ENCODE measurements at places on chromosomes 7 and 10.

DNA sequence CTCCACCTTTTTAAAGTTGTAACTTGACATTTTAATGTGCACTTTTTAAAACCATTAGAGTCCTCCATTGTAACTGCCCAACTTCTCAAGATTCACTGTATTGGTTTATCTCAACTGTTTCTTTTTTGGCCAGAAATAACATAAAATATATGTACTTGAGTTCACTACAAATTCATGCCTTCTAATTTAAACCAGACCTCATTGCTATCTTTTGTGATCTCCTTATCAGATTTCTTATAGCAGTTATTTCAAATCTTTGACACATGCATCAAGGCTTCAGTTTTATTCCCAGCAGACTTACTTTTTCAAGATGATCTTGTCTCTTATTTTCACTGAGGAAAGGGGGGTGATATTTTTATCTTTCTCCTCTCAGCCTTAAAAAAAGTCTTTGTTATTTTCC is 154.3 kb downstream of the PHF14 start:
- no peak for DNase-seq

DNA sequence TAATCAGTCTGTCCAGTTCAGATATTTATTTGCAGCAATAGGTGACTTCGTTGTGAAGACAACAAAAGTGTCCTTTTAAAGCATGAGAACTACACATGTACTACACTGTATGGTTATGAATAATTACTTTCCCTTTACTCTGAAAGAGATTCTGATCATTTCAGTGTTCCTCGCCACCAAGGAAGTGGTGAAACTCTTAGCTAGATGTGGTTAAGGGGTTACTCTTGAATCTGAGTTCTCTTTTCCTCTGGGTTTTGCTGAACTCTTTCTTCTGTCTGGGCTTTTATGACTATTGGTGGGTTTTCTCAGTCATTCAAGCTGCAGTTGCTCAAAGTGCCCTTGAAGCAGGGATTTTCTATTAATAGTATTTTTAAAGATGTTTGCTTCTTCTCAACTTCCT is 127.9 kb upstream of the SEM1 start:
- no peak for DNase-seq

DNA sequence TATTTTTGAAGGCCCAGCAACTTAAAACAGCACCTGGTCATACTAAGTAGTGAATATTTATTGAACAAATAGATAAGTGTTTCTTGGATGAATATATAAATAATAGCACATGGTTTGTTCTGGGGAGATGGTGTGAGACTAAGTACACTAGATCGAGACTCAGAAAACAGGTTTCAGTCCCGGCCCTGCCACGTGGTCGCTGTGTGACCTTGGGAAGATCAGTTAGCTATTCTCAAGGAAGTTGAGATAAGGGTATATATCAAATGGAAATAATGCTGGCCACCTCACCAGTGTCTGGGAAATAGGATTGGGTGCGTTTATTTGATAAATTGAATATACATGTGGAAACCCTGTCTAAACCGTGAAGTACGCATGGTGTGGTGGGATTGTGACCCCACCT is 354.6 kb downstream of the SDK1 start:
- DNase-seq = no peak

- no peak for DNase-seq
Observed at GRCh38 chr10:119525116-119525515, 17.4 kb downstream of the RGS10 start.

GRCh38 chr7:111041577-111041976 is 49.4 kb upstream of the LRRN3 start:
- no peak for DNase-seq

- DNase-seq = peak; percentile 75
Observed at GRCh38 chr10:3068201-3068967, 1.0 kb downstream of the PFKP start.

GRCh38 chr10:51082857-51083256 is 8.6 kb downstream of the PRKG1 start:
- DNase-seq = no peak

DNA sequence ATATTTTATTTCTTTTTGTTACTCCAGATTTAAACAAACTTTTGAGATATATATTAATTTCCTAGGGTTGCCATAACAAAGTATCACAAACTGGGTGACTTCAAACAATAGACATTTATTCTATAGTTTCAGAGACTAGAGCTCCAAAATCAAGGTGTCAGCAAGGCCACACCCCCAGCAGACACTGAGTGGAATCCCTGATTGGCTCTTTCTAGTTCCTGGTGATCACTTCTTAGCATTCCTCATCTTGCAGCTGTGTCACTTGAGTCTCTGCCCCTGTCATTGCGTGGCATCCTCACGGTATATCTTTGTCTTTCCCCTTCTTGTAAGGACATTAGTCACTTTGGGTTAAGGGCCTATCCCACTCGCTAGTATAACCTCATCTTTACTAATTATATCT is 7.6 kb upstream of the SLC26A3 start:
- peak; percentile 6 for DNase-seq

GRCh38 chr10:18238870-18239485 is 98.8 kb downstream of the CACNB2 start:
- no peak for DNase-seq

DNA sequence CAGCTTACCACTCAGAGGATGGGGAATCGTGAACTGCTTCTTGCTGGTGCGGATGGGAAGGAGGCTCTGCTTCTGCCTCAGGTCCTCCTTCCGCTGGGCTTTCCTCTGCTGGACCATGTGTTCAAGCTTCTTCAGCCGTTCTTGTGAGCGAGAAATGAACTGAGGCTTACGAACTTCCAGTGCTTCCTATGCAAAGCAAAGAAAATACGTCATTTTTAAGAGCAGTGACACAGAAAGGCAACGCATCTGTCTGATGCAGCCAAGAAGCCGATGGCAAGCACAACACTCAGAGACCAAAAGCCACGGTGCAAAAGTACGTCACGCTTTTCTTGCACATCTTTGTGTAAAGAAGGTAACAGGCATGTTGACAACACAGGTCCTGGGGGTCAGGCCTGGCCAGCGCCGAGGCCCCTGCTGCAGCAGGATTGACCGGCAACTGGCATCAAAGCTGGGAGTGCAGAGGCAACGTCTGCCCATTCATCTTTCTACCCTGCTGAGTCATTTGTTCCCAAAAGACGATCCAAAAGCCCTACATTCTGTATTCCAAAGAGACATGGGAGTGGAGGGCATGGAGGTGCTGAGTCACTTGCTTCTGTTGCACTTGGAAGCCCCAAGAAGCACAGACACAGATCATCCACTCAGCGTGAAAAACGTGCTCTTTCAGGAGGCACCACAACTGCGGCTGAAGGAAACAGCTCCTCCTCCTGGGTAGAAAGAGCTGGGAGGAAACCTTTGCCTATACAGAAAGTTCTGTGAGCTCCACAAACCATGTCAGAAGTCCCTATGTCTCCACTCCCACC is 71.0 kb upstream of the ADAM12 start:
- no peak for DNase-seq

DNA sequence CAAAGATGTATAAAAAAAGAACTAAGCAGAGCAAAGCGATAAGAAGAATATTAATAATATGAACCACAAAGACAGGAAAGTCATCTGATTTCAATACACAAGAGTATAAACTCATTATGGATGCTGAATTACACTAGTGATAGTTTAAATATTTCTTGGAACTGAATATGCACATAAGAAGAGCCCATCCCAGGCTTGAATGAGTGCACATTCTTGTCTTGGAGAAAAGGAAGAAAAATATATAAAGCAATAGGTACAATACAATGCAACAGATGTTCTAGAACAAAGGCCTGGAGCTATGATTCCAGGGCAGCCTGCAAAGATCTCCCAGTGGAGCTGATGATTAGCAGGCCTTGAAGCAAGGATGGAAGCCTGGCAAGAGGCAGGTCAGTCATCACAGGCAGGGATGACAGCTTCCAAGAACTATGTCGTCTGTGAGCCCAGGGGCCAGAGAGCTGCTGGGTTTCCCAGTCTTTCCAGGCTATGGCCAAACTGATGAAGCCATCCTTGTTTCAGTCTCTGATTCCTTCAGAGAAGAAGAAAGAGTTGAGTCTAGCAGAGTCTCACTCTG is 277.6 kb downstream of the KCNMA1 start:
- DNase-seq = no peak

DNA sequence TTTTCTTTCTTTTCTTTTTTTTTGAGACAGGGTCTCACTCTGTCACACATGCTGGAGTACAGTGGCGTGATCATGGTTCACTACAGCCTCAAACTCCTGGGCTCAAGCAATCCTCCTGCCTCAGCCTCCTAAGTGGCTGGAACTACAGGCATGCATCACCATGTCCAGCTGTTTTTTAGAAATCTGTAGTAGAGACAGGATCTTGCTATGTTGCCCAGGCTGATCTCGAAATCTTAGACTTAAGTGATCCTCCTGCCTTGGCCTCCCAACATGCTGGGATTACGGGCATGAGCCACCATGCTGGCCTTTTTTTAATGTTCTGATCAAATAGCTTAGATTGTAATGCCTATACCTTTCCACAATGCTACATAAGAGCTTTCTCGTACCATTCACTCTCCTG is 107.0 kb upstream of the KCTD7 start:
- no peak for DNase-seq

GRCh38 chr7:112452102-112452888 is 2.0 kb downstream of the IFRD1 start:
- DNase-seq = no peak

GRCh38 chr10:18279173-18279572 is 138.9 kb downstream of the CACNB2 start:
- no peak for DNase-seq

- no peak for DNase-seq
Observed at GRCh38 chr7:149373089-149373488, 87.8 kb downstream of the ZNF777 start.

GRCh38 chr7:26918241-26918640 is 53.9 kb upstream of the SKAP2 start:
- DNase-seq = no peak

- no peak for DNase-seq
Observed at GRCh38 chr10:43859016-43859525, 210.4 kb upstream of the ZNF32 start.

- no peak for DNase-seq
Observed at GRCh38 chr10:120583424-120584108, 126.5 kb downstream of the PLPP4 start.

GRCh38 chr7:131196803-131197202 is 130.9 kb upstream of the MKLN1 start:
- DNase-seq = no peak

- DNase-seq = no peak
Observed at GRCh38 chr7:21915140-21915539, 30.6 kb downstream of the CDCA7L start.

DNA sequence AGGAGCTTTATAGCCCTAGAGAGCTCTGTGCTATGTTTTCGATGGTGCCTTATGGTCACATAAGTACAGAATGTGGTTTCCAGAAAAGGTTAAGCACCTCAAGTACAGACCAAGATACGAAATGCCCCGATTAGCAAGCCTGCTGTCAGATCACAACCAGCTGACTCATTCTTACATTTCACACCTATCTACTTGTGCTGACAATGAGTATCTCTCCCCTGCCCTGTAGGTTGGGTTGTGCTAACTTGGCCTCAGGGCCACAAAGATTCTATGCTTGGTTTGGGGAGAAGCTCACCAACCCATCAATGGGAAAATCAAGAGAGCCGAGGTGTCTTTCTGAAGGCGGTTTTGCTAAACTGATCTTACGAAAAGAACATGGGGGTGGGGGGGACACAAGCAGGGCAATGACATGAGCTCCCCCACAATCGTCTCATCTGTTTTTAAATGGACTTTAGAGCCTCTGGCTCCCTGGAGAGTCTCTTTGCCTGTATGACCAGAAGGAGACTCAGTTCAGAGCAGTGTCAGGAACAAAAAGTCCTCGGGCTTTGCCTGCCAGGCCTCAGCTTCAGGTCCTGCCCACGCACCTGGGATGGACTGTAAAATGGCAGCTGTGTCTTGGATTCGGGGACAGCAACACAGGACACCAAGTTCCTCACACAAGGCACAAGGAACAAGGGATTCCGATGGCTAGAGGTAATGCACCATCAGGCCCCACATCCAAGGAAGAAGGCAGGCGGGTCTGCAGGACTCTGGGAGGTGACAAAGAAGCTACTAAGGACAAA is 55.1 kb downstream of the FAM53B start:
- peak; percentile 75 for DNase-seq

GRCh38 chr10:90916392-90917237 is 4.3 kb downstream of the ANKRD1 start:
- no peak for DNase-seq

- no peak for DNase-seq
Observed at GRCh38 chr10:43959364-43960134, 310.9 kb upstream of the ZNF32 start.

- DNase-seq = no peak
Observed at GRCh38 chr7:102897856-102898531, 14.8 kb upstream of the LRRC17 start.

DNA sequence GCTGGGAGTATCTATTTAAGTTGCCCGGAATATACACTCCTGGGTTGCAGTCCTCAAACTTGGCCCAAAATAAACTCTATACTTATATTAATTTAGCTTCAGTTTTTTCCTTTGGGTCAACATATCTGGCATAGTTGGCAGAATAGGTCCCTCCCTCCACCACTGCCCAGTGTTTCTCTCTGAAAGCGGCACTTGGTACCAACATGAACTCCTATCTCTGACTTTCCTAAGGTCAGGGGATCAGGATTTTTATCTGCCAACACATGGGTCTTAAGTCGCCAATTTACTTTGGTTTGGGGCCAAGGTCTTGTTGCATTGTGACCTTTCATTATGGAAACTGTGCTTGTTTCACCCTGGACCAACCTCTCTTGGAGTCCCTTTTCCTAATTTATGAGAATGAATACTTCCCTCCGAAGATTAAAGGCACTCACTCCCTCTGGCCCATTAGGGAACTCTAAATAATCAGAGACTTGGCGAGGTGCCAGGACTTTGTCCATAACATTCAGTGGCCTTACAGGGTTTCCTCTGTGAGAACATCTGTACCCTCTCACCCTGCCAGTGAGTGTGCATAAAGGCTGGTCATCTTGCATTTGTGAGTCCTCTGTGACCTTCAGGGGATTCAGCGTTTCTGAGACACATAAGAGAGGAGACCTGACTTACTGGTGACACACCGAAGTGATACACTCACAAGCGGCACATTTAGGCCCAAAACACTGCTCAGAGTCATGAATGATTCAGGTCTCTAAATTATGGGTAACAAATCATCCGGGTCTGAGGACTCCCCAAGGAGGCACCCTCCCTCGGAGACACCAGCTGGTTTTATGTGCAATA is 19.7 kb upstream of the FKBP9 start:
- DNase-seq = no peak
